ENCODE measurements at places on chromosomes 2 and 18.

GRCh38 chr2:236113425-236113824, 54.8 kb downstream of the GBX2 start:
- DNase-seq, result no peak

DNA sequence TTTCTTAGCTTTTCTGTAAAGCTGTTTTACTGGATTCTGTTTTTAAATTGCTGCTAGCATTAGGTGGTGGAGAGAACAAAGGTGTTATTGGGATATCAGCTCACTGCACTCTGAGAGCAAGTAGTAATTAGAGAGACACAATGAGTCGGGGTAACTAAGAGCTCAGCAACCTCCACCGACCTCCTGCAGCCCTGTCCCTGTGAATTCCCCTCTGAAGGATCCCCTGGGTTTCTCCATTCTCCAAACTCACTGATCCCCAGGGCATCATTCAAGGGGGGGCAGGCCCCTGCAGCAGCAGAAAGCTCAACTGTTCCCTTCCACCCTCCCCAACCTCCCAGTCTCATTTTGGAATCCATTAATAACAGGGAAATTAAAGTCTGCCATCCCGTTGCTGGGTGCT, 73.0 kb downstream of the MTCL1 start:
- no peak for DNase-seq

DNA sequence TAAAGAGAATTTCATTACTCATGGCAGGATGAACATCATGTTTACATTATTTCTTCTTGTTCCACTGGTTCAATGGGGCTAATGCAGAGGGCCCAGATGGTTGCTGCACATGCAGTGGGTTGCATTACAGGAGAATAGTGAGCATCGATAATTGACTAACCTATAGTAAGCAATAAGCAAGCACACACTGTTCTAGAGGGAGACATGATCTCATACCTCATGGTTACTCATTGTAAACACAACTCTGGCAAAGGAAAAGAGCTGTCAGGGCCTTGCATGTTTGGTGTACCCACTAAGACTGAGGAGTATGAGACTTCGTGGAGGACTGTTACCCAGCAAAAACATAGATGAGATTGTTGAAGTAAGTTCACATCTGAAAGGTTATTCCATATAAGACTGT, 885.6 kb upstream of the VRK2 start:
- no peak for DNase-seq

- no peak for DNase-seq
These were observed 22.1 kb downstream of the B3GNT2 start for GRCh38 chr2:62217970-62218369.

DNA sequence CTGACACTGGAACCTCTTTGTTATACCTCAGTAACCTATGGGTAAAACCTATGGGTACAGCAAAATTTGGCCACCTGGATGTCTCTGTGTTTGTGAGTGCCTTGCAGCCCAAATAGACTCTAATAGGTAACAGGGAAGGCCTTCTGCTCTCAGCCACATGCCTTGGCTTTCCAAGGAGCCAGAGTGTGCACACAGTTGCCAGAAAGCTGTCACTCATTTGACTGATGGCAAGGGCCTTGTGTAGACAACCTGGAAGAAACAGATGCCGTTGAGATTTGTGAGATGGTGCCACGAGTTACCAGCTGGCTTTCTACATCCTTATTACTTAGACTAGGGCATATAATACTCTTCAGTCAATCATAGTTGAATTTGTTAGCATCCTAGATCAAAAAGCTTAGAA, 90.1 kb upstream of the RAB12 start:
- DNase-seq, result no peak

DNA sequence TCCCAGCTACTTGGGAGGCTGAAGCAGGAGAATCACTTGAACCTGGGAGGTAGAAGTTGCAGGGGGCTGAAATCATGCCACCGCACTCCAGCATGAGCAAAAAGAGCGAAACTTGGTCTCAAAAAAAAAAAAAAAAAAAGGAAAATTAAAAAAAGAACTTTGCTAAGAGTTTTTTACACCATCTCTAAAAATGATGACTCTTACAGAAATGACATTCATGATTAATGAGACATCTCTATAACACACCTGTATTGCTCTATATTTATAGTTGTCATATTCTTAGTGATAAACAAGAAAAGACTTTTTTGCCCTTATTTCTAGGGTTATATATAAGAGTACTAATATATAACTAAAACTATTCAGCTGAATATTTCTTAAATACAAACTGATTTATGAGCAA, 34.4 kb downstream of the ANKRD44 start:
- DNase-seq, result no peak

- no peak for DNase-seq
These were observed 132.7 kb downstream of the ALPK2 start for GRCh38 chr18:58496231-58496630.

GRCh38 chr2:165562233-165562632, 92.7 kb downstream of the CSRNP3 start:
- DNase-seq, result no peak

DNA sequence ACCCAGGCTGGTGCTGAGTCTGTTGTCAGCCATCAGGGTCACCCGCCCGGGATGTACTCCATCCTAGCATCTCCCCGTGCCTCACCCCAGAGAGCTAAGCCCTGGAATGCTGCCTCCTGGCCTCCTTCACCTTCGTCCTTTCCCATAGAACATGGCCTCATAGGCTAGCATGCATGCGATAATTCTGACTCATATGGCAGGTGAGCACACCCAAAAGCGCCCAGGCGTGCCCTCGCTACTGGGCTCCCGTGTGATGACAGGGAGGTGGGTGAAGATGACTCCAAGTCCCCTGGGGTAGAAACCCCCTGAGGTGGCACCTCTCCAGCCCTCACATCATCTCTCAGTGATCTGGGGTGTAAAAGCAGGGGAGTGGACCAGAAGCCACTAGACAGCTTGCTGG, 7.3 kb downstream of the SPR start:
- DNase-seq, result no peak

GRCh38 chr2:44945676-44946371, 4.3 kb downstream of the SIX3 start:
- no peak for DNase-seq

GRCh38 chr2:46747297-46747818, 168.2 kb downstream of the MCFD2 start:
- DNase-seq, result no peak

- DNase-seq, result no peak
These were observed 47.6 kb downstream of the GPD2 start for GRCh38 chr2:156483741-156484173.

GRCh38 chr2:174522553-174522952, 35.7 kb upstream of the GPR155 start:
- DNase-seq, result no peak

DNA sequence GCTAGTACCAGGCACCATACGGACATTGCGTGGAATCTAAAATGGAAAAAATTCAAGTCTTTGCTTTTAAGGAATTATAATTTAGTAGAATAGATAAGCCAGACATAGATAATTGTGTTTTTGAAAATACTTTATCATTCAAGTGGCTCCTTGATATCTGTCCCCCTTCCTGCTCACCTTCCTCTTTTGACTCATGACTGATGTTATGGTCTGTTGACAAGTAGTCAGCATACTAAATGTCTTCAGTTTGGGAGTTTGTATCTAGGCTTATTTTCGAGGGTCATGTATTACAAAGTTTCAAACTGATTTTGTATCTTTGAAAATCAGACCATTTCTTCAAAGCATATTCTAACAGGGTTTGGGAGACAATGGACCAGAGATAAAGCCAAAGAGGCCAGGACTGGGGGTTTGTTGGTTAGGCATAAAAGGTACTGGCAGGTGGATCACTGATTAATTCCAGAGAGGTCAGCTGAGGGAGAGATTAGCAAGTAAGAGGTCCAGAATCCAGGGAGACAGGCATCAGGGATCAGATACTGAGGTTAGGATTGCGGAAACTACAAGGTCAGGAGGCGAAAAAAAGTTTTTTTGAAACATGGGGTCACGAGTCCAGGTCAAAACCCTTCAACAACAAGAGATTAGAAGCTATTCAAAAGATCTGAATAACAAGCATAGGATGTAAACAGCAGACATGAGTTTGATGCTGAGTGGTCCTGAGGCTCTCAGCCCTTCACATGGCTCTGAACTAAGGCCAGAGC, 31.5 kb upstream of the KLHL14 start:
- no peak for DNase-seq

DNA sequence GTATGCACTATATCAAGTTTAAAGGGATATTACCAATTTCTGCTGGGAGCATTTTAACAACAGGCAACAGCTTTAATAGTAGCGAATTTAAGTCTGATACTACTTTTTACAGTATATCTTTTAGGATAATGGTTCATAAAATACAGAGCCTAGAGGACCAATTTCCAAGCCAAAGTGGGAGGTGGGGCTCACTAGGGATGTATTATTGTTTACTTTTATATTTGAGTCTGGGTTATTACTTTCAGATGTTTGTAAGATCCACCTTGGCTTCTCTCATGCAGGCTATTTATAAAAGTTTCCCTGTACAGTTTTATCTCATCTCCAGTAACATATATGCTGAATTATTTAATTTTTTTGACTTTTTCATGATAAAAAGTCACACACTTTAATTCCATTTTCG, 242.0 kb downstream of the CMPK2 start:
- no peak for DNase-seq

DNA sequence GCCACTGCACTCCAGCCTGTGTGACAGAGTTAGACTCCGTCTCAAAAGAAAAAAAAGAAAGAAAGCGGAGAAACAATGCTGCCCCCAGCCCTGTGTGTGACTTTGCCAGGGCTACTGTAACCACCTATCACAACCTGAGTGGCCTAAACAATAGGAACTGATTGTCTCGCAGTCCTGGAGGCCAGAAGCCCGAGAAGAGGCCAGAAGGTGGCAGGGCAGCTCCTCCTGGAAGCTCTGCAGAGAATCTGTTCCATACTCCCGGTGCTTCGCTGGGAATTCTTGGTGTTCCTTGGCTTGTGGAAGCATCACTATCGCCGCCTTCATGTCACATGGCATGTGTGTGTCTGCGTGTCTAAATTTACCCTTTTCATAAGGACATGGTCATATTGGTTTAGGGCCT, 14.4 kb upstream of the RAB17 start:
- DNase-seq, result no peak

GRCh38 chr2:192195548-192196418, 1.1 kb upstream of the TMEFF2 start:
- DNase-seq, result no peak

DNA sequence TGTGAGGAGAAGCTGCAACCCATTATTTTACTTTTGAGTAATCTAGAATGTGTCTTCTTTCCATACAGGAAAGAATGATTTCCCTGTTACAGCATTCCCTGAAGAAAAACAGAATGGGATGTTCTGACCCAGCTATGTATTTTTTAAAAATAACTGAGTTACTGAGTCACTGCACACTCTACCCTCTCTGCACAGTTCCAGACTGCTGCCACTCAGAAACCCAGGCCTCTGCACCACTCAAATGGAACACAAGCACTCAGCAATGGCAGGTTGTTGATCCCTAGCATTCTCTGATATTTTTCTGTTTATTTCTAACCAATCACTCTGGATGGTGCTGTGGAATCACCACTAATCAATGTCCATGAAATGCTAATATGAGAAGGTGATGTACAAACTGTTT, 1300.0 kb upstream of the FAM98A start:
- no peak for DNase-seq

- no peak for DNase-seq
These were observed 488.3 kb upstream of the SPRED2 start for GRCh38 chr2:65920659-65921058.

GRCh38 chr2:228197504-228197903, 16.0 kb upstream of the SPHKAP start:
- no peak for DNase-seq

- no peak for DNase-seq
These were observed 411 bp downstream of the NARS1 start for GRCh38 chr18:57621246-57621604.

- DNase-seq, result no peak
These were observed 1.9 kb upstream of the SPOPL start for GRCh38 chr2:138499684-138500083.

GRCh38 chr2:32061973-32062861, 1.1 kb upstream of the SPAST start:
- no peak for DNase-seq

DNA sequence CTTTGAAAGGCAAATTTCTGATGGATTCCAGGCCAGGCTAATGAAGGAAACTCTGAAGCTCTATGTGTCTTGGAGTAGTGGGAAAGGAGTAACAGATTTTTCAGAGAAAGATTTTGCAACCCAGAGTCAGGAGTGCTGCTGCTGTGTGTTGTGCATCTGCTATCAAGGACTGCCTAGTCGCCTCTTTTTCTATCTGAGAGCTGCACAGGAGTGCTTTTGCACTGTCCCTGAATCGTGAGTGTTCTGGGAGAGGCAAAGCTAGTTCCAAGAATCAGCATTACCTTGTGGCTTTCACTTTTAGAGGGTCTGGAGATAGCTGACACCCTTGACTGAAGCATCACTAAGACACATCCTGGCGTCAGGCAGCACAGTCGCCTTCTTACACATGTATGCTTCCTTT, 336.4 kb downstream of the PARD3B start:
- no peak for DNase-seq

- no peak for DNase-seq
These were observed 428.4 kb upstream of the HNMT start for GRCh38 chr2:137535897-137536296.

- no peak for DNase-seq
These were observed 95.1 kb downstream of the SPTBN1 start for GRCh38 chr2:54551123-54551756.

- no peak for DNase-seq
These were observed 39.4 kb downstream of the MAP4K4 start for GRCh38 chr2:101736861-101737291.

DNA sequence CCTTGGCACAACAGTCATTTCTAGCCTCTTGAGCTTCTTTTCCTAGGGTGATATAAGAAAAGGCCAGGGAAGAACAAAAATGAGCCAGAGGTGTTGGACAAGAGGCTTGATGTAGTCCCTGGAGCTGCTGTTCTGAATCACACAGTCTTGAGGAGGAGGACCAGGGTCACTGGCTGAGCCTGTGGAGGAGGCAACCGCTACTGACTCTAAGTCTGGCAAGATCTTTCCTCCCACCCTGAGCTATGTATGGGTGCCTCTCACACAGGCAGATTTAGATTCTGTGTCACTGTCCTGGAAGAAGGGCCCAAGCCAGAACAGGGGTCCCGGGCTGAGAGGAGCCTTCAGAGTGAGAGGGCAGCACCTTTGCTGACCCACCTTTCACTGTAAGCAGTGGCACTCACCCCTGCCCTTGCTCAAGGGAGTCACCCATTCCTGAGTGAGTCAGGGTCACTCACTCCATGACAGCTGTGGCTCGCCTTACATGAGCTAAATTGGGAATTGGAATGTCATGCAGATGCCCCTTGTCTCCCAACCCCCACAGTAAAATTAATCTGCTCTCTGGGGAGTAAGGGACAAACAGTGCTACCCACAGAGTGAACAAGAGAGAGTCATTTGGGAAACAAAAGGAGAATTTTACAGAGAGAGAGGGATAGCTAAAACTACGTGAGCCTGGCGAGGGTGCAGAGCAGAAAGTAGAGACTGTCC, at the start of gene TRIM54:
TRIM54 (plus strand) TSS at position 575 of the 705 bp plus-strand sequence. CDS start 303 bp downstream, outside the sequence.
- no peak for DNase-seq
